Body of pancreas (tissue), 4 donors: ENCODE measurements at places on chromosomes 12 and 14.

DNA sequence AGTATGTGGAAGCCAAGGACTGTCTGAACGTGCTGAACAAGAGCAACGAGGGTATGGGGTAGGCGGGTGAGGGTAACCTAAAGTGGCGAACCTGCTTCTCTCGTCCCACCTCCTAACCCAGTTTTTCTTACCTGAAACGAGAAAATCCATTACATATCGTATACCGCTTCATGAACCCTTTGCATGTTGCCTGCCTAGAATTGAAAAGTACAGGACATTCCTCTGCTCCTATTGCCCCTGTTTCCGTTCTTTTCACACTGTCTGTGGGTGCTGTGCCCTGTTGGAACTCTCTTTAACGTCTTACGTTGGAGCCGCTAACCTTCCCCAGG, 513 bp downstream of the PFDN5 start:
- DNase-seq, result no peak

GRCh38 chr12:102874819-102875218, 42.2 kb downstream of the PAH start:
- no peak for DNase-seq

DNA sequence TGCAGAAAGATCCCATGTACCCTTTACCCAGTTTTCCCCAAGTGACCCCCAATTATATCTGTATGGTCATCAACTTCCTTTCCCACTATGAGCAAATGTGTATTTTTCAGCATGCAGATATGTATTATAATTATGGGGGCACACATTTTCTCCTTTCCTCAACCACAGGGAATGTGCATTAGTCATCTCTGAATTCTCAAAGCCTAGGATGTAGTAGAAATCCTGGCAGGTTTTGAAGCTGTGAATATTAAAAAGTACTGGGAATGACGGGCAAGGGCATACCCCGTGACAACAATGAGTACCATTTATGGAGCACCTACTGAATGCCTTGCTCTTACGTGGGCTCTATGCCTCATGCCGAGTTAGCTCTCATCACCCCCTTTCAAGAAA, 71.5 kb downstream of the VWF start:
- DNase-seq, result no peak

DNA sequence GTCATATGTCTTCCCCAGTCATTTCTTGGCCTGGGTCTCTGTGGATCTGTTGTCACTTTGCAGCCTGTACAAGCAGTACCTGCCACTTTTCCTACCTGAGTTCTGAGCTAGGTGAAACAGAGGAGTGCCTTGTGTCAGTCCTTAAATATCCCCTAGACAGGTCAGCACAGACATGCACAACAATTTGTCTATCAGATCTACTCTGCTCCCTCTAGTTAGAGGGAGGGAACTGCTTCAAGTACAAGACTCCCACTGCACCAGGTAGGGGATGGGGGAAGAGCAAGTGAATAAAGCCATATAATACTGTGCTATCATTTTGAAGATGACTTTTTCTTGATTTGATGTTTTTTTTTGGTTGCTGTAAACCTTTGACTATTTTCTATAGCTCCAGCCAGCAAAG, 39.4 kb downstream of the MIPOL1 start:
- no peak for DNase-seq

DNA sequence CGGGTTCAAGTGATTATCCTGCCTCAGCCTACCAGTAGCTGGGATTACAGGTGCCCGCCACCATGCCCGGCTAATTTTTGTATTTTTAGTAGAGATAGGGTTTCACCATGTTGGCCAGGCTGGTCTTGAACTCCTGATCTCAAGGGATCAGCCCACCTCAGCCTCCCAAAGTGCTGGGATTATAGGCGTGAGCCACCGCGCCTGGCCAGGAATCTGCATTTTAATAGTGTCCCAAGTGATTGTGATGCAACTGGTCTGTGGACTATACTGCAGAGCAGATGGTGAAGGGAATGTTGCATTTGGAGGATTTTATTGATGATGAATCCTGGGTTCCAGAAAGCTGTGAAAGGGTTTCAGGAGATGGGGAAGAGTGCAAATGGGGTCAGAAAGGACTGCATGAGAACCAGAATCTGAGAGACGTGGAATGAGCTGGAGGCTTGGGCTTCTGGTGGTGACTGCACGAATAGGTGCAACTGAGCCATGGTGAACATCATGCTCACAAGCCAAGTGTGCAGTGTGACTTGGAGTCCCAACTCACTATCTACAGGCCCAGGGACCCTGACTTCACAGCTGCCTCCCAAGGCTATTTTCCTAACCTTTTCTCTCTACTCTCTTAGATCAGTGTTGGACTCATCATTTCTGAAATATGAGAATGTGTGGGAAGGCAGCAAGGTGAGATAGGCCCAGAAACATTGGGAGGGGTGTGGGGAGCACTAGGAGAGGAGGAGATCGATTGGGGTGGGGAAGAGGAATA, 4.5 kb downstream of the RPS26 start:
- DNase-seq, result no peak

GRCh38 chr12:65761301-65761700, 63.0 kb upstream of the HMGA2 start:
- no peak for DNase-seq

DNA sequence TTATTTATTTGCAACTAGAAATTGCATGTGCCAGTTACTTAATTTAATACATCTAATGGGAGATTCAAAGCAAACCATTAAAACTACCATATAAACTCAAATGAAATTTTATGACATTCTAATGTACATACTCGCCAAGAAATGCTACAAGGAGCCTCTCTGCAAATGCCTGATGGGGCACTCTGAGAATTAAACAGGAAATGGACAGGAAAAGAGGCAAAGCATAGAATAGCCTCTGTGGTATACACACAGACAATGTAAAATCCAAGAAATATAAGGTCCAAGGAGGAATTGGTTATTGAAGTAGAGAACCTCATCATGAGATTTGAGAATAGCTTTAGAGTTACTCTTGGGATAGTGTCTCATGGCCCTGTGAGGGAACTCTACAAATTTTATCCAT, 41.2 kb downstream of the RAB21 start:
- no peak for DNase-seq
